Right lobe of liver (tissue), 6 donors: ENCODE measurements at places on chromosomes 12 and 14. TPM values are rescaled to one million over a fixed set of nuclear protein-coding genes. Genes with fewer than 3 reads are reported as not detected.

Gene LAG3
- total RNA-seq: 2.3 TPM

Gene FBXL14
- 6.2 TPM for total RNA-seq

Gene CEBPE
- total RNA-seq: 0.13 TPM

DNA sequence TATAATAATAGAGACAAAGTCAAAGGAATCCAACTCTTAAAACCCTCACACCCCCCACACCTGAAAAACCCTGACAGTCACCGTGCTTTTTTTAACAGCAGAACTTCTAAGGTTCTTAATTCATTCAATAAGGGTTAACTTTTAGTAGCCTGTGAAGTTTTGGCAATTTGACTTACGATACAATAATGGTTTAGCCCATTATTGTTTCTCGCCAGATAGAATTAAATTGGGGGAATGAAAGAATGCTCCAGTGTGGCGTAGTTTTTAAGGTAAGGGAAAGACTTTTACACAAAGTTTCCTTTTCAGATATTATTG is 604 bp upstream of the MAGOHB start:
- no peak for DNase-seq
- no peaks in the 10 kb centered on the region for H3K27me3 ChIP-seq
- no peaks in the 10 kb centered on the region for H3K4me1 ChIP-seq
- H3K4me3 ChIP-seq: peak overlapping the region; percentile 64
- H3K36me3 ChIP-seq: no peaks in the 10 kb centered on the region

DNA sequence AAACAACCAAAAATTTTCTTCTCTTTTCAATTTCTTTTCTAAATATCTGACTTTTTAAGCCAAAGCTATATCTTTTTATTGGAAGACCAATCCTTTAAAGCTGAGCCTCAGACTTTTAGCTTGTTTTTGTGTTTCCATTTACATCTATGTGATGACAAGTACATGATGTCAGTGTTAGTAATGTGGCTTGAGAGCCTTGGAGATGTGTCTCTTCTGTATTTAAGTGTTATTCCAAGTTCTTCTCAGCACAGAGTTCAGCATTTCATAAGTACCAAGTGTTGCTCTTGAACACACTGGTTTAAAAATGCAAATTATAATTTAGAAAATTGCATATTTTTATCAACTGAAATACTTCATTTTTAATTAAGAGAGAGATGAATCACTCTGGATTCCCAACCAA is 948.9 kb upstream of the FLRT2 start:
- H3K4me1 ChIP-seq: no peaks in the 10 kb centered on the region
- H3K27me3 ChIP-seq: no peaks in the 10 kb centered on the region
- DNase-seq: no peak
